ENCODE measurements at places on chromosomes 16 and 17.

- peak; percentile 99 for DNase-seq
These were observed 43.1 kb downstream of the PIK3R5 start for GRCh38 chr17:8922451-8922850.

DNA sequence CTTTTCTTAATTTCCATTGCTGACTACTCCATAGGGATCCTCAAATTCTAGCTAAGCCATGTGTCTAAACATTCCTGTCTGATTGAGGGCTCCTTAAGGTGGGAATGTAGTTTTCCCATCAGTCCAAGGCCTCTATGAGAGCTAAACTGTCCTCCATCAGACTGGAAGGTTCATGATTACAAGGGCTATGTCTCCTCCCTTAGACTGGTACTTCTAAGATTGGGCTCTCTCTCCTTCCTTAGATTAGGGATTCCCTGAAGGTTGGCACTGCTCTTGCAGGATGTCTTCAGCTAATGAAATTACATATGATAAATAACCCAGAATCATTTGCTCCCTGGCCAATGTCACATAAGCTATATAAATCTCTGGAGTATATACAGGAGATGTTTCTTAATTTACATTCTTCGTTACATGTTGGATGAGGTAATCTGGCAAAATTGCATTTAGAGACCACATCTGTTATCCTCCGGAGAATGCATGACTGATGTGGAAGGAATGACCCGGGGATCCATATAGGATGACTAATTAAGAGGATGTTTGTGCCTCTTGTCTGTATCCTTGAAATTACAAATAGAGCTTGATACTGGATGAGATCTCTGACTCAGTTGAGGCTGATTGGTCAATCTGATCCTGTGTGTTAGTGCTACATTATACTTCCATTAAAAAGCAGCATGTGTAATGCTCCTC is 14.2 kb downstream of the B4GALNT2 start:
- no peak for DNase-seq

DNA sequence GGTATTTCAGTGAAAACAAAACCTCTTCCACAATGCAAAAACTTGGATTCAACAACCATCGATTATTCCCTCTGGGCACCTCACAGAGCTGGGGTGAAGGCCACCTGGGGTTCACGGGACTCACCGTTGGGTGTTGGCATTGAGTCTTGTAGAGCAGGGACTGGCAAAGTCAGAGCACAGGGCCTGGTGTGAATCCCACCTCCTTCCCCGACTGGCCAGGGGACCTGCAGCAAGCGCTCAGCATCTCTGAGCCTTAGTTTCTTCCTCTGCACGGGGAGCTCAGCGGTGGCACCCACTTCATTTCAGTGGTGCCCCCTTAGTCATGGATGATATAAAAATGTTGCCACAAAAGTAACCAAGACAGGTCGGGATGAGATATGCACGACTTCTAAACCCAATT is 100.4 kb downstream of the METRNL start:
- no peak for DNase-seq

DNA sequence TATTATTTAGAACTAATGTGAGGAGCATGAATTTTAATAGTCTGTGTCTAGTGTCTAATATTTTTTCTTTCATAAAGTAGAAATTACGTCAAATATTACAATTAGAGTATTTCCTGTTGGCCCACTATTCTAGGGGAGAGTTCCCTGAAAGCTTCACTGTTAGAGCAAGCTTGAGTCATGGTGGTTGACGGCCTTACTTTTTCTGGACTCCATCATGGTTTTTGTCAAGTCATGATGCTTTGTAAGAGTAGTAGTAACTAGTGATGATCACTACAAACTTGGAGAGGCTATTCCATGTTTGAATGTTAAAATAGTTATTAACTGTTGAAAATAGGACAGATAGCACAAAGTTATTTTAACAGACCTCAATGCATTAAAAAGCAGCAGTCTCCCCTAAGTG is 1.7 kb downstream of the PSMD11 start:
- peak; percentile 64 for DNase-seq

- no peak for DNase-seq
These were observed 16.5 kb upstream of the WDR45B start for GRCh38 chr17:82664701-82665182.

- no peak for DNase-seq
These were observed 465.4 kb downstream of the CDH11 start for GRCh38 chr16:64656471-64656870.

Measured in suppressor macrophage (primary cell).